GM23338 (cell line): ENCODE measurements at places on chromosomes 2 and 18.

GRCh38 chr18:55268151-55268601 is 308.9 kb upstream of the CCDC68 start:
- DNase-seq = no peak

DNA sequence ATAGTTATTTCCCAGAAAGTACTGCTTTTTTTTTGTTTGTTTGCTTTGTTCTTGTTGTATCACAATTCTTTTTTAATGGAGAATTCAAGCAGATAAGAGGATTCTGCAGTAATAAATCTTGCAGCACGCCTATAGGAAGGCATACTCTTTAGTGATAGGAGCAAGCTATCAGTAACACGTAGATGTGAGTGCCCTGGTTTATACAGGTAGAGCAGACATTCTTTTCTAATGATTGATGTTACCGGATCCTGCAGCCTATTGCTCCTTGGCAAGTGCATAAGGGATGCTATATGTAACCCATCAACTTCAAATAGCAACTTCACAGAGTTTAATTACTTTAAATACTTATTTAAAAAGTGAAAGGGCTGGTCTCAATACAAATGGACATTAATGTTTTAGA is 834.2 kb upstream of the GCFC2 start:
- DNase-seq = peak; percentile 27

DNA sequence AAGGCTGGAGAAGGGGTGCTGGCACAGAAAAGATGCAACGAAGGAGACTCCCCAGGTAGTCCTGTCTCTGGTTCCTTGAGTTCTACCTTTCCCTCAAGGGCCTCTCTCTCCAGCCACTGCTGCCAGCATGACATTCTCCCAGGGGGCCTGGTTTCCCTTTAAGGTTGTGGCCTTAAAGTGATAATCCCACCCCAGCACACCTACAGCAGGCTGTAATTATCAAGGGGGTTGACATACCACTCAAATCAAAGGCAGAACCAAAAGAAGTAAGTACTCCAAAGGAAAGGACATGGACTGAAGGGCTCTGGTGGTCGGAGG is 127.4 kb upstream of the MSH6 start:
- no peak for DNase-seq

DNA sequence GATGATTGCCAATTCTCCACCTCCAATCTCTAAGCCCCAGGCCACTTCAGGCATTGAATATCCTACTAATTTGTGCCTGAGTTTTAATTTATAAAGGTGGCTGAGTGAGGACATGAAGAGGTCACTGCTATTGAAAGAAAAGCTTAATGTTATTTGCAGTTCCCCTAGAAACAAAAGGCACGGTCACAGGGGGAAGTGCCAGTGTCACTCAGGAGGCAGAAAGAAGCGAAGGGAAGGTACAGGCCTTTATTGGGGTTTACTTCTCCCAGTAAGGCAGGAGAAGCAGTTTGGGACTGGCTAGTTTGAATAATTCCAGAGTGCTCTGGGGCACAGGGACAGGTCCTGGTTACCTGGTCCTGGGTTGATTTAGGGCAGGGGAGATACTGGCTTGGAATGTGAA is 1.7 kb upstream of the ABHD1 start:
- no peak for DNase-seq

DNA sequence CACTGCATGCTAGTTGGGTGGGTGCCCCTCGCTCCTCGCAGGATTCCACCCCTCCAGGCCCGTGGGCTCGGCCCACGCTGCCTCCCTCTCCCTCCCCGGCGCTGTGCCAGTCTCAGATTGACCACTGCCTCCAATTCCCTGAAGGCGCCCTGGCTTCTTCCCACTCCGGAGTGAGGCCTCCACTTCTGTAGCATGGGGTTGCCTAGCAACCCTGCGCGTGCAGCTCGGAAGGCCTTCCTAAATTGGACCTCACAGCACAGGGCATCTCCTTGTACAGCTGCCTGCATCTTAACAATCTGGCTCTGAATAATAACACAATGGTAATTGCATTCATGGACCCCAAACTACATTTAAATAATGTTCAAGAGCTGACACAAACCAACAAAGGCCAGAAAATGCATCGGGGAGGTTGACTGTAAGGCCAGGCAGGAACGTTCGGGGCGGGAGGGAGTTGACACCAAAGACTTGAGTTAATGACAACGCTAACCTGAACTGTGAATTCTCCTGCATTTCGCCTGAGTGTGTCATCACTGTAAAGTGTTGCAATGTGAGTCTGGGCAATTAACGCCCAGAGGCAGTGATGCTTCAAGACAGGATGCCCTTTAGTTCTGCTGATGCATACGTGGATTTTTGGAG is 222.9 kb downstream of the ZBTB7C start:
- peak; percentile 36 for DNase-seq

GRCh38 chr2:31505111-31505510 is 75.6 kb downstream of the SRD5A2 start:
- no peak for DNase-seq

DNA sequence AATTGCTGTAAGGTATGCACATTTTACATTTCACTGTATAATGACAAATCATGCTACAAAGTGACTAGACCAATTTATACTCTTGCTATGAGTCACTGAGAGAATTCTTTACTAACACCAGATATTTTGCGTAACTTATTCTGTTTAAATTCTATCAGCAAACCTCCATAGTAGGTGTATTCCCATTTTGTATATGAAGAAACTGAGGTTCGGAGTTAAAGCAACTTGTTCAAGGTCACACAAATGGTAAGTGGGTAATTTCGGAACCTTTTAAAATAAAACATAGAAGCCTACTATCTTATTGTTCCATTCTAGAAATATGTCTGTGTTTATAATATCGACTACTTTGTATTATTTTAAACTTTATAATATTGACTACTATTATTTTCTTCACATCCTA is 15.9 kb upstream of the CPS1 start:
- no peak for DNase-seq

DNA sequence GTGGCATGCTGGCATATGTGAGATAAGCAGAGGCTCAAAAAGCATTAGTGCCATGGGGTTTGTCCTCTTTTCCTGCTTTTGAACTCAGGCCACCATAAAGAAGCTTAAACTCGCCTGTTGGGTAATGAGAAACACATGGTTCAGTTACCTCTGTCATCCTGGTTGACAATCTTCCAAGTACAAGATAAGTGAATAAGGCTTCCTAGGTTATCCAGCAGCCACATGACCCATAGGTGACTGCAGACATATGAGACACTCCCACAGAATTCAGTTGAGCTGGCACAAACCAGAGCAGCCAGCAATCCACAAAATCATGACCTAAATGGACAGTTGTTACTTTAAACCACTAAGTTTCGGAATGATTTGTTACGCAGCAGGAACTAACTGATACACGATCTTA is 97.3 kb downstream of the TACR1 start:
- no peak for DNase-seq

- no peak for DNase-seq
Measured at GRCh38 chr2:233551491-233551890, 15.1 kb downstream of the USP40 start.

- no peak for DNase-seq
Measured at GRCh38 chr2:174063492-174064092, 98.4 kb upstream of the SP3 start.

GRCh38 chr2:64537991-64538390 is 13.9 kb downstream of the AFTPH start:
- no peak for DNase-seq

DNA sequence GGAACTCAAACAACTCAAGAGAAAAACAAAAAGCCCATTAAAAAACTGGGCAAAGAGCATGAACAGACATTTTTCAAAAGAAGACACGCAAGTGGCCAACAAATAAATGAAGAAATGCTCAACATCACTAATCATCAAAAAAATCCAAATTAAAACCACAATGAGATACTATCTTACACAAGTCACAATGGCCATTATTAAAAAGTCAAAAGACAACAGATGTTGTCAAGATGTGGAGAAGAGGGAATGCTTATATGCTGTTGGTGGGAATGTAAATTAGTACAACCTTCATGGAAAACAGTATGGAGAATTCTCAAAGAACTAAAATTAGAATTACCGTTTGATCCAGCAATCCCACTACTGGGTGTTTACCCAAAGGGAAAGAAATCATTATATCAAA is 15.1 kb downstream of the LMAN1 start:
- DNase-seq = no peak

GRCh38 chr18:55893948-55894347 is 306.0 kb upstream of the TCF4 start:
- DNase-seq = no peak

DNA sequence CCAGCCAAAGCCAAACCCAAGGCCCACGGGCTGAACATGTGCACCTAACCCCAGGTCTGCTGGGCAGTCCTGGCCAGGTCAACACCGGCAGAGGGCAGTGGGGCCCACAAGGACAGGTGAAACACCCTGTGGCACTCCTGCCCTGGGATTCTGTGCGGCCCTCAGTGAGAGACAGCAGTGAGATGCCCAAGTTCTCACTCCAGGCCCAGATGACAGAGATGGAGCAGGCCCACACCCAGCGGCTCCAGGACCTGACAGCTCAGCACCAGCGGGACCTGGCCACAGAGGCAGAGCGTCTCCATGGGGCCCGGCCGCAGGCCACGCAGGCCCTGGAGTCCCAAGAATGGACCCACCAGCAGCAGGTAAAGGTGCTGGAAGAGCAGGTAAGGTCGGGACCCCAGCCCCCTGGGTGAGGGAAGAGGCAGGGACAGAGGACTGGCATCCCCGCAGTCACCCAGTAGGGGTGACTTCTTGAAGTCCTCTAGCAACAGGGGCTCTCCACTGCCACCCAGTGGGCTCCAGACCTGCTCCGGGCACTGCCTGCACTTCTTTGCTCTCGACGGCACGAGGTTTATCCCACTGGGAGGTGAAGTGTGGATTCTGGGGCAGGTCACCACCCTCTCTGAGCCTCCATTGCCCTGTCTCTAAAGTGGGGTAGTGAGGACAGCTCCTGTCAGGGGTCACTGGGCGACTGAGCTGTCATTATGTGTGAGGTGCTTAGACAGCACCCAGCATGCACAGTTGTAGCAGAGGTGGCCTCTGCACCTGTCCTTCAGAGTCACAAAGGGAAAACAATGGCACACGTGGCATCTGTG is 8.8 kb upstream of the SNED1 start:
- DNase-seq = peak; percentile 63

GRCh38 chr2:82001614-82002013 is 1697.1 kb upstream of the LRRTM1 start:
- no peak for DNase-seq

GRCh38 chr2:10764896-10765295 is 43.5 kb downstream of the ATP6V1C2 start:
- DNase-seq = no peak

DNA sequence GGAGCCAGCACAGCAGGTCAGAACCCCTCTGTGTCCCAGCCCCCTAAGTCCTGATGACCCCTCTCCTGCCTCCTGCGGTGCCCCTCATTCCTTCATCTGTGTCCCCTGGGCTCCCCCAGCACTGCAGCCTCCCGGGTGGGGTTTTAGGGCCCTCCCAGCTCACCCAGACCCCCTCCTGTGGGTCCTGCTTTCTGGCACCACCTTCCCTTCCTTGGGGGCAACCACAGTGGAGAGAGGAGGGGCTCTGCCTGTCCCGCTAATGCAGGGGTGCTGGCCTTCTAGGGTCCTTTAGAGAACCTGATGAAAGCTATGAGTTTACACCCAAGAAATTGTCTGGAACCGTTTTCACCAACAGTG is 42.7 kb upstream of the ALPP start:
- no peak for DNase-seq

- DNase-seq = peak; percentile 31
Measured at GRCh38 chr2:75654012-75654411, 7.4 kb downstream of the MRPL19 start.

DNA sequence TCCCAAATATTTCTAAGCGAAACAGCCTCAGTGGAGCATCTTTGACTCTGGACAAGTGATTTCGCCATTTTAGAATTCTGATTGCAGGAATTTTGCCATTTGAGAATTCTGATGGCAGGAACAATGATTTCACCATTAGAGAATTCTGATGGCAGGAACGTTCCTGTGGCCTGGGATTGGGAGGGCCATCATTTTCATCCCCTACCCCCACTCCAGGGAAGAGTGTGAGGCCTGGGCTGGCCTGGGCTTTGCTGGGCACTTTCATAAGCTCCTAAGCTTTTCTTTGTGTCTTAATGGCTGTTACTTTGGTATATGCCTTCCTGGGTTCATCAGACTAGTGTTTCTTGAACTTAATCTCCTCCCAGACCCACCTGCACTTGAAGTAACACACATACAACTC is 129.3 kb upstream of the EPAS1 start:
- DNase-seq = no peak

- DNase-seq = no peak
Measured at GRCh38 chr2:156343940-156344301, 11.4 kb upstream of the NR4A2 start.

- DNase-seq = no peak
Measured at GRCh38 chr2:11028407-11028916, 116.7 kb downstream of the KCNF1 start.

DNA sequence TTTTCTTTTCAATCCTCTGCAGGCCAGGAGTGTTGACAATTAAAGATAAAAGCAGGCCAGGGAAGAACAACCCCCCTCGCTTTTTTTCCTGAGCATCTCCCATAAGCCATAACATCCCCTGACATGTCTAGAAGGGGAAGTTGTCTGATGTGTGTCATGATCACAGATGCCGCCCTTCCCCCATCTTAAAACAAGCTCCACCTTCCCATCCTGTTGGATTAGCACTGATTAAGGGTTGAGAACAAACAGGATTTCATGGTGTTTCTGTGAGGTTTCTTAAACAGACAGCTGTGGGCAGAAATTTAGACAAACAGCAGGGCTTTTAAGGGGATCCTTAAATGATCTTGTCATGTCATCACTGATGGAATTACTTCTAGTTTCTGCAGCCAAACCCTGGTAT is 59.4 kb upstream of the UPP2 start:
- DNase-seq = no peak

DNA sequence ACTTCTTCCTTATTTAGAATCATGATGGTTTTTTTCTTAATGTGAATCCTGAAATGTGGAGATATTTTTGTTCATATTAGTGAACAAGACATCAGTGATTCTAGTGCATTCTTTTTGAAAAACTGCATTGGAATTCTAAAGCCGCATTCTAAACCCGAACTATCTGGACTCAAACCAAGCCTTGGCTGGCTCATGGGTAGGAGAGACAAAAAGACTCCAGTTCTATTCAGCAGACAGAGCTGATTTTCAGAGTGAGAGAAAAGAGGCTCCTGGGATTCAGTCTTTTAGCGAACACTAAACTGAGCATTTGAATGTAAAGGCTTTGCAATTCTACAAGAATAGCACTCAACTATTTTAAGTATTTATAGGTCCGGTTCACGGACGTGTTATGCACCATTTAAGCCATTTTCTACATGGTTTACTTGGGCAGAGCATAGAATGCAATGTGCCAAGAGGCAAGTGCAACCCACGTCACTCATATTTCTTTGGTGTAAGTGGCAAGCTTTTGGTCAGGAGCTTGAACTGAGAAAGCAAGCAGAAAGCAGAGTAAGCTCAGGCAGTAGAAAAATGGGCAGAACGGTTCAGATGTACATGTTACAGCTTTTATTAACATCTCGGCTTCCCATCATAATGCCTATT is 227.3 kb upstream of the RAB12 start:
- no peak for DNase-seq

GRCh38 chr2:9391961-9392720 is 31.2 kb downstream of the ITGB1BP1 start:
- DNase-seq = no peak

- DNase-seq = no peak
Measured at GRCh38 chr2:128717758-128718710, 399.4 kb upstream of the HS6ST1 start.

- no peak for DNase-seq
Measured at GRCh38 chr18:63817441-63818051, 42.3 kb downstream of the SERPINB7 start.
